Stimulated activated naive CD4-positive, alpha-beta T cell (primary cell): ENCODE measurements at places on chromosomes 6 and 20.

DNA sequence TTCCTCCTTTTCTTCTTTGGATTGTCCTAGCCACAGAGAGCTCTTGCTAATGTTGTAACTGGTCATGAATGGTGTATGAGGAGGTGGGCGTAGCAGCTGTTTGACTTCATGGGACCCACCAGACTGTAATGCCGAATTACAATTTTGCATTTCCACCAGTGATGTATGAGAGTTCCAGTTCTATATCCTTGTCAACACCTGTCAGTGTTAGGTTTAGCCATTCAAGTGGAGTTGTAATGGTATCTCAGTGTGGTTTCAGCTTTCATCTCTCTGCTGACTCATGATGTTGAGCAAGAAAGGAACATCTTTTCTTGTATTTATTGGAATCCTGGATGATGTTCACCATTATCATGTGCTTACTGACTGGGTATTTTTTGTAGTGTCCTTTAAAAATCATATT lies 5.1 kb downstream of the IGF2R start:
- no peak for DNase-seq

DNA sequence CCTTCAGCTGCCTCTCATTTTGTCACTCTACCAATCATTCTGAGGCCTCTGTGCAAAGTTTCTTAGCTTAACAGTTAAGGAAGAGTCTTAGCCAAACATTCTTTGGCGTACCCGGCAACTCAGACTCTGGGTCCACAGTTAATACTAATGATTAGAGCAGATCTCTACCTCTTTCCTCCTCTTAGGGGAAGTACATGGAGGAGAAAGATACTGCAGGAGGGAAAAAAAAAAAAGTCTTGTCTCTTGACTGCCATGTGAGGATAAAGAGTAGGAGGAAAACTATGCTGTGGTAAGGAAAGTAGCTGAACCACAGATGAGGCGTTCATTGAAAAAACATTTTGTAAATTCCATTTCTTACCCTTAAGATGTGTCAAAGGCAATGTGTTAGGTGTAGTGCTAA lies 44.0 kb upstream of the MARCKS start:
- no peak for DNase-seq

DNA sequence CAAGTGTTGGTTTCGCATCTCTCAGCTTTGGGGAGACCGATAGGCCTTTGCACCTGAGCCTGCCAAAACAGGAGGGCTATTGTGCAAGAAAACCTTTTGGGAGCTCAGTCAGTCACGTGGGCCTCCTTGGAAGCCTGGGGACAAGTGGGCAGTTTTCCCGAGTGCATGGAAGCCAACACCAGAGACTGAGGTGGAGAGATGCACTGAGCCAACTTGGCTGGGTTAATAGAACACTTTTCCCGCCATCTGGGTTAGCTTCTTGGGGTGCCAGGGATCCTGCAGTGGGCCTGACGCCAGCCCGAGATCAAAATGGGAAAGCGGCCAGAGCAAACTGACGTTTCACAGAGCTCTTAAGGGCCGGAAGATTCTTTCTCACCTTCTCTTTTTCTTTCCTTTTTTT lies 2.8 kb upstream of the OOEP start:
- DNase-seq = no peak

GRCh38 chr6:46220352-46221221 lies 49.8 kb upstream of the ENPP5 start:
- DNase-seq = no peak

DNA sequence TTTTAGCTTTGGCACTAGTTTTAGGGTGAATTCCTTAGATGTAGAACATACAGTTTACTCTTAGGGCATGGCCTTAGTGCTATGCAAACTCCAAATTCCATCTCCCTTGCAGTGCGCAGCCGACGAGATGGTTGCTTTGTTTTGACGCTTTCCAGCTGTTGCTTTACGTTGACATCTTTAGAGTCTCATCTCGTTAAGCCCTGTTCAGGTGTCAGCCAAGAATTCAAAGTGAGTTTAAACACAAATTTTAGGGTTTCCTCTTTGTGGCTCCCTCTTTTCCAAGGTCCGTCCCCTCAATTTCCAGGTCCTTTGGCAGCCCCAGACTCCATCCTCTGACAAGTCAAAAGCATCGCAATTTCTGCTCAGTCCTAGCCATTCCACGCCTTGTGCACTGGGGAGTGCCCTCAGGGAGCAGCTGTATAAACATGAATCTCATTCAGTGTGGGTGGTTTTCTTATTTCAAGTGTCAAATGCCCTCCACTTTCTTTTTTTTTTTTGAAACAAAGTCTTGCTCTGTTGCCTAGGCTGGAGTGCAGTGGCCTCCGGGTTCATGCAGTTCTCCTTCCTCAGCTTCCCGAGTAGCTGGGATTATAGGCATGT lies 14.1 kb upstream of the MAK start:
- DNase-seq = no peak

GRCh38 chr6:73236144-73236750 lies 11.0 kb upstream of the KHDC1L start:
- no peak for DNase-seq

GRCh38 chr6:28807682-28808280 lies 116.0 kb downstream of the TRIM27 start:
- DNase-seq = no peak

DNA sequence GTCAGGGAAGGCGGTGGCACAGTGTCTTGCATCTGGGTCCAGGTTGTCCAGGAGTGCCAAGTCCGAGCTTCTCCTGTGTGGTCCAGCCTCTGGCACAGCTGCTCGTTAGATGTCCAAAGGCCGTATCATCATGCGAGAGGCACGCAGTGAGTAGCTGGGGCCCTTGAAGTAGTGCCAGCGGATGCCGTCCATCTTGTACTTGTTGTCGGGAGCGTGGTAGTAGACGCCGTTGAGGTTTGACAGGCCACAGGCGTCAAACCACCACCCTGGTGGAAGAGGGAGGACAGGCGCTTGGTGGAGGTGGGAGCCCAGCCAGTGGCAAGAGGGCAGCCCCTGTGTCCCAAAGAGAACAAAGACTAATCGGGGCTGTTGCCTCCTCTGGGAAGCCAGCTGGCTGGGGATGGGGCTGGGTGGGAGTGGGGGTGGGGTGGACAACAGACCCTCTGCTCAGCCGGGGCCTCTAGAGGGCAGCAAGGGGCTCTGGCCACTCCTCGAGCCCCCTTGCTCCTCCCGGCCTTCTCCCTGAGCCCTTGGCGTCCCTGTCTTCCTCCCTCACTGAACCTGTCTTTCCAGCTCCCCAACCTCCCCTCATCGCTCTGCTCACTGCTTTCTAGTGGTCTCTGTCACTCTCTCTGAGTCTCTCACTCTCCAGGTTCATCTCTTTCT lies 39.5 kb downstream of the FAM110A start:
- no peak for DNase-seq

- DNase-seq = no peak
Observed at GRCh38 chr6:11083491-11083890, 10.1 kb upstream of the SMIM13 start.

DNA sequence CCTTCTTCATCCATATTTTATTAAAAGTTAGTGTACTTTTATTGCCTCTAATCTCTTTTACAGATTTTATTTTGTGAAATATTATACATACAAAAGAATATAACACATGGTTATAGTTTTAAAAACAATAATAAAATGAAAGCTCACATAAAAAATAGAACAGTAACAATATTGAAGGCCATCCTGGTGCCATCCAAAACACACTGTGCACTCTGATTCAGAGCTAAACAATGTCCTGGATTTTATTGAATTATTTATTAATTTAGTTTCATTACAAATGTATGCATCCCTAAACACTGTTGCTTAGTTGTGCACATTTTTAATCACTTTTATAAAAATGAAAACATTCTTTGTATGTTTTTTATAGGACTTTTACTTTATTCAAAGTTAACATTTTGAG lies 32.9 kb downstream of the RNF217 start:
- no peak for DNase-seq

DNA sequence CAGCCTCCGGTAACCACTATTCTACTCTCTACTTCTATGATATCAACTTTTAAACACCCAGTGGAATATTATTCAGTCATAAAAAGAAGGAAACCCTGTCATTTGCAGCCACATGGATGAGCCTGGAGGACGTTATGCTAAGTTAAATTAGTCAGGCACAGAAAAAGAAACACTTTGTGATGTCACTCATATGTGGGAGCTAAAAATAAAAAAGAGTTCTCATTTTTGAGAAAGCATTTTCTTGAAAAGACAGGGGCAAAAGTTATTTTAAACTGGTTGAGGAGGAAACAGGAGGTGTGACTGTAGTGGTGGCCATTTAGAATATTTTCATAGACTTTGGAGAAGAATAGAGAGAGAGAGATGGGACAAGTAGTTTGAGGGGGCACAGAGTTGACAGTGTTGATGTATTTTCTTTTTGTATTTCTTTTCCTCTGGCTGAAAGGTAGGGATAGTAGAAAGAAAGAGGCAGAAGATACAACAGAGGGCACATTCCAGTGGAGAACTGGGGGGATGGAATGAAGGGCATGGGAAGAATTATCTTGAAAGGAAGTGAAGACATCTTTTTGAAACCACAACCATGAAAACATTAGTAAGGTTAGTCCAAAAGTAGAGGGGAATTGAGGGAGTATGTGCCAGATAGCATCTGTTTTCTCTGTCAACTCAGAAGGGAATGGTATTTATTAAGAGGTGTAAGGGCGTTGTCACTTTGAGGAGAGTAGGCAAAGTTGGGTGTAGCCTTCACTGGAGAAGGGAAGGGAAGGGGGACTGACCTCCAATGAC lies 181.3 kb upstream of the GMDS start:
- no peak for DNase-seq

- no peak for DNase-seq
Observed at GRCh38 chr20:25056690-25057233, 1.2 kb downstream of the ACSS1 start.

- DNase-seq = no peak
Observed at GRCh38 chr6:74491844-74492374, 713.9 kb downstream of the COL12A1 start.

DNA sequence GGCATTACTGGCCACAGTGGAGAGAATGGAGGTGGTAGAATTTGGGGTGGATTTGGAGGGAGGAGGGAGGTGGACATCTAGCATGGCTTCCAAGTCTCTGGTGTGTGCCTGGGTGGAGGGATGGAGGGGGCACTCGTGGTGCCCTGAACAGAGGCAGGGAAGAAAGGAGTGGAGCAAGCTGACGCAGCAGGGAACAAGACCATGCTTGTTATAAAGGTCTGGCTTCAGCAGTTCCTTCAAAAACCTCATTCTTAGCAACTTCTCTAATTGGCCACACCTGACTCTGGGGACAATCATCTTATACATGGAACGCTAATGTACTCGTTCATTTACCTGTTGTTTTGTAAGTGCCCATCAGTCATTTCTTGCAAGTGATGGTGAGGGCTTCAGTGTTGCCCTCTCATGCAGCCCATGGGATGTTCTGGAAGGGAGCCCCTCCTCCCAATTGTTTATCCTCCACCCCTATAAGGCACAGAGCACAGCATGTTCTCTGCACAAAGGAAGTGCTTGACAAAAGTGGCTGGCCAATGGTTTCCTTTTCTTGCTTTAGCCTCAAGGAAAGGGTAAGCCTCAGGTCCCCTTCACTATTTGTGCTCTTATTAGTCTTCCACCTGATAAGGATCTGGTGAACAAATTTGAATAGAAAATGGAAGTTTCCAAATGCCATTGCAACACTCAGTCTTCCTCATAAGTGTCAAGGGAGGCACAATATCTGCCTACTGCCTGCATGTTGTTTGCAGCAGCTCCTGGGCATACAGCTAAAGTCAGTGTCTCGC lies 39.3 kb downstream of the GFOD1 start:
- DNase-seq = no peak

DNA sequence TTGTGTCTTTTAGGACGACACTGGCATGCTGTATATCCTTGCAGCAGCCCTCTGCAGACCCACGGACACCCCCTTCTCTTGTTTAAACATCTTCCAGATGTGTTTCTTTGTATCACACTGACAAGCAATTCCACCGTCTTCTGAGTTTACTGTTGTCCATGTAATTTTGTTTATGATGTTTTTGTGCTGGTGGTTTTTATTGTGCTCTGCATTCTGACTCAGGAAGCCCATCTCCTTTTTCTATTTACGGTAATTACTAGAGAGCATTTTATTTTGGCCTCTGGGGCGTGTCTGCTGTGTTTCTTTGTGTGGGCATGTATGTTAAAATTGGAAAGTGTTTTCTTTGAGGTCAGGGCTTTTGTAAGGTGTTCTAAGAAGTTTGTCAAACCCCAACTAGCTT lies 111.9 kb downstream of the JARID2 start:
- DNase-seq = no peak

DNA sequence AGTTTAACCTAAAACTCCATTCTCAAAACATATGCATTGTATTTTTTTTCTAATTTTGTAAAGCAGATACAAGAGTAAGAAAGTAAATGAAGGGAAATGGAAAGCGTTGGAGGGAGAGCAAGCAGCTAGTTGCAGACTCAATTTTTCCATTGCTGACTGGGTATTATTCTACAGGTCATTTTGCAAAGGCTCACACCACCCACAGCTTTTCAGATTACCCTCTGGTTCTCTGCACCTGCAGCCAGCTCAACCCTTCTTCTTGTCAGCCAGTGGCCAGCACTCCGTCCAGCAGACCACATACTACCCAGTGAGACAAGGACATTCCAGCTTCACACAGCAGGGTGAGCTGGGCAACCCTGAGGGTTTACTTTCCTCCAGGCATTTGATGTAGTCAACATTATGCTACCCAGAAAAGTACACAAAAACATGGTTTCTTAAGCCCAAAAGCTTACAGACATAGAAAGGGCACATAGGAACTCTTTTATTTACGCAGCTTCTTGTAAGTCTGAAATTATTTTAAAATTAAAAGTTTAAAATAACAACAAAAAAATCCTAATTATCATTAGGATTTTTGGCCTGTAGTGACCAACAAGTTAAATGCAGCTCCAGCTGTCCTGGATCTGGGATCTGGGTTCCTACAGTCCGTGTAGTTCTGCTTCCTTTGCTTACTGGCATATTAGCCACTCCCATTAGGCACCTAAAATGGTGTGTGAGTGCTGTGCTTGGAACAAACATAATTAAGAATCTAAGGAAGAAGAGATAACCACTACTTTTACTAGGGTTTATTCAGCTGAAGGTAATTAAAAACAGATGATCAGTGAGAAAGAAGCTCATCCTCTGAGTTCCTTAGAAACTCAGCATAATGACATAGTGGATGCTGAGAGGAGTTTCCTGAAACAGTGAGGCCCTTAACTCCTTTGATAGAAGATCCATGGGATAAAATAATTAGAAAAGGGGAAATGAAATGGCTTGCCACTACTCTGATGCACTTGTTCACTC lies 185.3 kb downstream of the PKHD1 start:
- DNase-seq = no peak

GRCh38 chr6:107128577-107128976 lies 13.3 kb upstream of the BEND3 start:
- no peak for DNase-seq

DNA sequence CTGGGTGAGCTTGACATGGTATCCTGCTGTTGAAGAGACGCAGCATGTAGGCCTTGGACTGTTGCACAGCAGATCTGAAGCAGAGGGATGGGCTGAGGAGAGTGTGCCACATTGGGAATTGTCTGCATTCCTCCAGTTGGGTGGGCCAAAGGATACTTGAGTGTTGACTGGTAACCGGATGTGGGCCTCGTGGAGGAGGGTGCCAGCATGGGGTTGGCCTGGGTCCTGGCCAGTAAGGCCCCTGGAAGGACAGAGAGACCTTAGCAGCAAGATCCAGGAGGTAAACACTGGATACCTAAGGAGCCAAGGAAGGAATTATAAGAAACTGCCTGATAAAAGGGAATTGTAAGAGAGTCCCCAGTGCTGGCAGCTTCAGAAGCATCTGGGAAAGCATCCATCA lies 76.9 kb downstream of the FIG4 start:
- DNase-seq = no peak
